Naive B cell (primary cell): ENCODE measurements at places on chromosomes 7 and 10.

- DNase-seq = no peak
Measured at GRCh38 chr10:129056734-129057689, 410.0 kb upstream of the MGMT start.

- no peak for DNase-seq
Measured at GRCh38 chr7:33108554-33109004, 625 bp downstream of the RP9 start.

GRCh38 chr10:62178568-62178967, 90.1 kb downstream of the RTKN2 start:
- DNase-seq = no peak

DNA sequence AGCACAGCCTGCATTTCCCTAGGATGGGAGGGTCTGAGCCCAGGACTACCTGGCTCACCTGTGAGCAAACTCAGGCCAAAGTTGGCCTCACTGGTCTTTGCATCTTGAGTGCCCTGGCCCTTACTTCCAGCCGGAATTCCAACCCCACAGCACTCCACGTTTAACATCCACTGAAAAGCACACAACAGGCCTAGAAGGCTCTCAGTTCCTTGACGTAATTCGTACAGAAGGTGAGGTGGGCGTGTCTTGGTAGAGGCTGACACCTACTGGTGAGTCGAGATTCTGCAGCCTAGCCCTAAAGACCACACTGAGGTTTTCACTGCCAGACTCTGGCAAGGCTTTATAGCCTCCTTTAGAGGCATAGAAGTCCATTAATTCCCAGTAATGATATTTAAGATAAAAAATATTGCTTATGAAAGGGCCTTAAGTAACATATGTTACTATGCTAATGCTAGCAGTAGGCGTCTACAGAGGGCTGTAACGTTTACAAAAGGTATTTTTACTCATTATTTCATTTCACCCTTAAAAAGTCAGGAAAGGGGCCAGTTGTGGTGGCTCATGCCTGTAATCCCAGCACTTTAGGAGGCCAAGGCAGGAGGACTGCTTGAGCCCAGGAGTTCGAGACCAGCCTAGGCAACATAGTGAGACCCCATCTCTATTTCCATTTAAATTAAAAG, 95.8 kb downstream of the HIP1 start:
- DNase-seq = peak; percentile 67

GRCh38 chr10:60351191-60351853, 38.4 kb downstream of the ANK3 start:
- DNase-seq = peak; percentile 79

- no peak for DNase-seq
Measured at GRCh38 chr10:127150136-127150535, 46.3 kb downstream of the INSYN2A start.

DNA sequence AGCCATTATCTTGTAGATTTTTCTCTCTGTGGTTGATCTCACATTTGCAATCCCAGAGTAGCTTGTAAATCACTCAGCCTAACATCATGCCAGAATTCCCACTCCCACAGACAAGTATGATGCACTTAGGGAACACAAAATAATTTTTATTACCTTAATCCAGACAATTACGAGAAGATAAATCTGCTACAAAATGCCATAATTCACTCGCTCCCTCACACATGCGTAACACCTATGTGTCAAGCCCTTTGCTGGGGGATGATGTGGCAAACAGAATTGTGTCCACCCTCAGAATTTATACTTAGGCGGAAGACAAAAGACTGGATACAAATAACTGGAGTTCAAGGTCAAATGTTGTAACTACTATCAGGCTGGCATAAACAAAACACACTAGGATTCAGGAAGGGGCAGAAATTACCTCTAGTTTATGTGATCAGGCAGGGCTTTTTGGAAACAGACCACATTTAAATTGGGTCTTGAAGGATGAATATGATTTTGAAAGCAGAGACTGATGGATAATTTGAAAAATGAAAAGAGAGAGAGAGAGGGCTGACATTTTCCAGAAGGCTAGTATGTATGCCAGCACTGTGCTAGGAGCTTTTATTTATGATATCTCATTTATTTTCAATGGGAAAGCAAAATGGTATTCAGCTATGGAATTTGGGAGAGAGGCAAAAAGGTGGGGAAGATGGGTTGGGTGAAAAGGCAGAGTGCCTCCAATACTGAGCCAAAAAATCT, 69.8 kb downstream of the DOCK4 start:
- DNase-seq = no peak

- no peak for DNase-seq
Measured at GRCh38 chr7:81740403-81740802, 29.4 kb downstream of the HGF start.

- peak; percentile 75 for DNase-seq
Measured at GRCh38 chr10:27242951-27243551, 2.5 kb upstream of the ACBD5 start.

GRCh38 chr10:92712016-92712889, 22.5 kb downstream of the HHEX start:
- DNase-seq = peak; percentile 74

DNA sequence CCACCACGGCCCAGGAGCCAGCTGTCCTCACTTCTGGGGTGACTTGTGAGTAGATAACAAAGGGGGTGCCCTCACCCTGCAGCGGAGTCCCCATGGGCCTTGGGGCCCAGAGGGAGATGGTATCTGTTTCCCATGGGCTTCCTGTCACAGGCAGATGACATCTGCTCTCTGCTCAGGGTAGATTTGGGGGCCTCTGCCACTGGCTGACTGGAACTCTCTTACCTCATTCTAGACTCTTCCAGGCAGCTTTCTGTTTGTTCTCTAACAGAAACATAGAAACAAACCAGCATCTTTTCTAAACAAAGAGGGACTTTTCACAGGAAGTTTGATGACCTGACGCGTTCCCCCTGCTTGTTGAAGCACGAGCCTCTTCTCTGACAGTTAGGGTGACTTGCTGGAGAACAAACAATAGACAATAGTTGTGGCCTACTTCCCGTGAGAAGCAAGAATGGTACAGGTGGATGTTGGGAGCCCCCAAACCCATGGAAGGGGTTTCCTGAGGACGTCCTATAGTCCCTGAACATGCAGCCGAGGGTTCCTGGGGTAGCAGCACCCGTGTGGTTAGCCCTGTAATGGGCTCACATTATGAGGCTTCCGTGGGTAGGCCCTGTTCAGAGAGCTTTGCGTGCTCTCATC, 61.6 kb downstream of the GRK5 start:
- peak; percentile 92 for DNase-seq

DNA sequence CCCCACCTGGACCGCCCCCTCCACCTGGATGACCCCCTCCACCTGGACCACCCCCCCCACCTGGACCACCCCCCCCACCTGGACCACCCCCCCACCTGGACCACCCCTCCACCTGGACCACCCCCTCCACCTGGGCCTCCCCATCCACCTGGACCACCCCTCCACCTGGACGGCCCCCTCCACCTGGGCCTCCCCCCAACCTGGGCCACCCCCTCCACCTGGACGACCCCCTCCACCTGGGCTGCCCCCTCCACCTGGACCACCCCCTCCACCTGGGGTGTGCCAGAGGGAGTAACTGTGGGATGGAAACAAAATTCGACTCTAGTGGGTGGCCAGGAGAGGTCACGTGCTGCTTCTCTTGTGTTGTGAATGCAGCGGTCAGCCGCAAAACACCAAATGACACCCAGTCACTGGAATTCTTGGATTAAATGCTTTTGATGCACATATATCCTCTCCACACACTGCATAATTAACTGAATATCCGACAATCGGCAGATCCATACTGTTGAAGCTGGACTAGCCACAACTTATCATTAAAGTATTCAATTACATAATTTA, 316.7 kb downstream of the PTPRN2 start:
- DNase-seq = no peak

GRCh38 chr7:39086638-39087360, 109.1 kb downstream of the POU6F2 start:
- DNase-seq = no peak

GRCh38 chr7:100826514-100827329, 601 bp downstream of the EPHB4 start:
- no peak for DNase-seq

GRCh38 chr7:36970551-36971514, 246.5 kb upstream of the AOAH start:
- no peak for DNase-seq

GRCh38 chr10:42869977-42870350, 87.4 kb downstream of the BMS1 start:
- no peak for DNase-seq

GRCh38 chr10:110664483-110665420, 20.6 kb downstream of the RBM20 start:
- DNase-seq = no peak

- DNase-seq = no peak
Measured at GRCh38 chr10:122326806-122327205, 47.7 kb upstream of the PLEKHA1 start.

GRCh38 chr7:130216750-130217149, 9.1 kb downstream of the SSMEM1 start:
- no peak for DNase-seq

GRCh38 chr10:29317423-29318021, 28.7 kb downstream of the LYZL1 start:
- no peak for DNase-seq

- no peak for DNase-seq
Measured at GRCh38 chr7:102917436-102918353, 4.9 kb downstream of the LRRC17 start.

- no peak for DNase-seq
Measured at GRCh38 chr7:93040355-93040754, 77.4 kb downstream of the SAMD9 start.

DNA sequence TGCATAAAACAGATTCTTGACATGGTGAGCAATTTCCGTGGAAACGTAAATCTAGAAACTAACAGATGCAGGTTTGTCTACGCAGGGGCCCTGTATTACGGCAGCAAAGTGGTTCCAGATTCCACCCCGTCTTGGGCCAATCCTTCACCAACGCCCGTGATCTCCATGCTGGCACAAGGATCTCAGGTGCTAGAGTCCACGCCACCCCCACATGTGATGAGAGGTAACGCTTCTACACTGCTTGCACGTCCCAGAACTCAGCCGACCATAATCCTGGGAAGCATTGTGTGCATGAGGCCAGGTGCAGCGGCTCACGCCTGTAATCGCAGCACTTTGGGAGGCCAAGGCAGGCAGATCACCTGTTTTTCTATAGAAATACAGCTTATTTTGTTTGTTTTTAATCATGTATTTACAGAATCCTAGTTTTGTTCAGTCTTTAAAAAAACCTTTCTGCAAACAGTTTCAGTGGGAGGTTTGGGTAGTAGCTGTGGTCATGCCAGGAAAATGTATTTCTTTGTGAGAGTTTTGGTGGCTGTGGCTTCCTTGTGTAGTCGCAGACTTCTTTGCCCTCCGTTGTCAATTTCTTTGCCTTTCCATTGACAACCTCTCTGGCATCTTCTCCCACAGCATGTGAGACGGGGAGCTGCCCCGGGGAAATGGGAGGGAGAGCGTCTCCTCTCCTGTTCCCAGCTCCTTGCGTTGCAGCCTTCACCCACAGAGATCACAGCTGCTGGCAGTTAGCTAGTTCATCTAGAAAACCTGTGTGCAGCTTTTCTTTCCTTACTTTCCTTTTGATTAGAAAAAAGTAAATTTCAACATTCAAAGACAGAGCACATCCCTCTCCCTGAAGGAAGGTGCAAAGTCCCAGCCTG, 35.7 kb downstream of the ITIH2 start:
- DNase-seq = no peak
